ENCODE measurements at places on chromosomes 13 and 19.

- DNase-seq = no peak
Measured at GRCh38 chr13:42798118-42798517, 16.7 kb downstream of the FAM216B start.

DNA sequence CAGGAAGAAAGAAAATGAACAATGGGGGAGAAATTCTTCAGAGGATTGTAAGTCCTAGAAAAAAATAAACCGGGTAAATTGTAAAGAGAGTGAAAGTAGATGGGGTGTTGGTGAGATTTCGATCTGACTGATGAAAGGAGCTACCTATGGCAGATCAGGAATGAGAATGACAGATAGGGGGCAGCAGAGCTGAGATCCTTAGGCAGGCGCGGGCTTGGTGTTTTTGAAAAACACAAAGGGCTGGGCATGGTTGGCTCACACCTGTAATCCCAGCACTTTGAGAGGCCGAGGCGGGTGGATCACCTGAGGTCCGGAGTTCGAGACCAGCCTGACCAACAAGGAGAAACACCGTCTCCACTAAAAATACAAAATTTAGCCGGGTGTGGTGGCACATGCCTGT lies 1468.6 kb upstream of the SLC10A2 start:
- no peak for DNase-seq

GRCh38 chr19:43457809-43458208 lies 7.6 kb downstream of the LYPD3 start:
- no peak for DNase-seq

DNA sequence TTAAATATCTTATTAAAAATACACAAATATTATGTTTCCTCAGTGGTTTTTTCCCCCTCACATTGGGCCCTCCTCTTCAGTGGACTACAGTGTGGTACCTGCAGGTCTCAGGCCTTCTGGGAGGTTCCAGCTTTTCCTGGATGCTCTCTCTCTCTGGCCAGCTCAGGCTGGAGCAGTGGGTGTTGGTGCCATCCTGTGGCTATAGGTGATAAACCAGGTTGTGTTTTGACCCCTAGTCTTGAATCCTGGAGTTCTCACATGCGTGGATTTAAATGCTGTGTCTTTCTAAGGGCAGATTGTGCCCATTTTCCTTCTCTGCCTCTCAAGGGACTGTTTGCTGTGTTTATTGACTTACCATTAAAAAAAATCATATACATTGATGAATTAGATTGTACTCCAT lies 41.2 kb upstream of the ZNF527 start:
- DNase-seq = no peak

DNA sequence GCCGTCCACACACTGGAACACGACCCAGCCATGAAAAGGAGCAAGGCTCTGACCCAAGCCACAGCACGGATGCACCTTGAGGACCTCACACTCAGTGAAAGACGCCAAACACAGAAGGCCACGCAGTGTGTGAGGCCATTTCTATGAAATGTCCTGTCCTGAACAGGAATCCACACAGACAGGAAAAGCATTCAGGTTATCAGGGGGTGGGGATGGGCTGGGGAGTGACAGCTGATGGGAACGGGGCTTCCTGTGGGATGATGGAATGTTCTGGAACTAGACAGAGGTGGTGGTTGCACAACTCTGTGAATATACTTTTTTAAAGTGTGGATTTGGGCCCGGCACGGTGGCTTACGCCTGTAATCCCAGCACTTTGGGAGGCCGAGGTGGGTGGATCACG lies 30.6 kb downstream of the GPX4 start:
- no peak for DNase-seq

- DNase-seq = no peak
Measured at GRCh38 chr13:99228737-99229691, 28.4 kb downstream of the UBAC2 start.

DNA sequence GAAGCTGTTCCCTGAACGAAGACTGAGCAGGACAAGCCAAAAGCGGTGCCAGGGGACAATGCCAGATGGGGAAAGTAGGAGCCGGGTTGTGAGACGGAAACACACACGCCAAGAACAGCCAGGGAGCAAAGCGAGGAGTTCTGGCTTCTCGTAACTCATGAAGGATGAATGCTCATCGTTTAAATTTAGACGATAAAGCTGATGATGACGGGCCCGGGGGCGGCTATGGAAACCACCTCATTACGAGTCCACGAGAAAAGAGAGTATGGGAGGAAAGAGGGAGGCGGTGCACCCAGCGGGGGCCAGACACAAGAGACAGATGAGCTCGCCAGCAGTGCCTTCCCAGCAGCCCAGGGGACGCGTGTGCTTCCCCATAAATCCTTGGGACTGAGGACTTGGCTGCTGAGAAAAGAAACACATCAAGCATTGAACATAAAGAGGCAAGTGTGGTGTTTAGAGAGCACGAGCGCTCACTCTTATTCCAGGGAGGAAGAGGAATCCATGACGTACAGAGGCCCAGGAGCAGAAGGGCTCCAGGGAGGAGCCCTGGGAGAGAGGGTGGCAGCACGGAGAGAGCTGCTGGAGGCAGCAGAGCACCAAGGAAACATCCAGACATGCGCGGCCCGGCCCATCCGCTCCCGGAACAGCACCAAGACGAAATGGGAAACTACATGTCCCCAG lies 70.7 kb downstream of the EPS15L1 start:
- DNase-seq = peak; percentile 79

GRCh38 chr19:24173882-24174281 lies 86.9 kb downstream of the ZNF254 start:
- no peak for DNase-seq

GRCh38 chr13:22945321-22946226 lies 235.2 kb upstream of the SGCG start:
- DNase-seq = no peak

- DNase-seq = peak; percentile 85
Measured at GRCh38 chr19:52993342-52994178, 20.2 kb upstream of the ERVV-1 start.

GRCh38 chr13:46165485-46166223 lies 16.3 kb downstream of the LCP1 start:
- DNase-seq = no peak

DNA sequence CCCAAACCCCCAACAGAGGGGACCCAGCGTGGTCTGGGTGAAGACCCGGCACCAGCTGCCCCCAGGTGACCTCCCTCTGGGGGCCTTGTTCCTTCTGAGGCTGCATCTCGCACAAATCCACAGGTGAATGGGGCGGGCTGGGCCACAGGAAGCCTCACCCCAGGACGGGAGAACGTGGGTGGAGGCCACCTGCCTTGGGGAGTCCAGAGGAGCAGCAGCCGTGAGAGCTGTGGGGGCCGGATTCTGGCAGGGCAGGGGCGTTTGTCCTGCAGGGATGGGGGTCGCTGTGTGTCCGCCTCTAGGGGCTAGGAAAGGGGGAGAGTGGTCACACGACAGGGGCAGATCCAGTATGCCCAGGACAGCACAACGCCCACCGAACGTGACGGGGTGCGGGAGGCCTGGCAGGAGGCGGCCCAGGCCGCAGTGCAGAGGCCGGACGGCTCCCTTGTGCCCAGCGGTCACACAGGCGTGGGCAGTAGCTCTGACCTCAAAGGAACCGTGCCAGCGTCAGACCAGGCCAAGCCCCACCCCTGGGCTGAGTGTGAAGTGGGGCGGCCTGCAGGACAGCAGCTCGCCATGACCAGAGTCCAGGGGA lies 6.7 kb downstream of the POLR2E start:
- no peak for DNase-seq

GRCh38 chr19:17473041-17473440 lies 2.7 kb downstream of the SLC27A1 start:
- DNase-seq = no peak

DNA sequence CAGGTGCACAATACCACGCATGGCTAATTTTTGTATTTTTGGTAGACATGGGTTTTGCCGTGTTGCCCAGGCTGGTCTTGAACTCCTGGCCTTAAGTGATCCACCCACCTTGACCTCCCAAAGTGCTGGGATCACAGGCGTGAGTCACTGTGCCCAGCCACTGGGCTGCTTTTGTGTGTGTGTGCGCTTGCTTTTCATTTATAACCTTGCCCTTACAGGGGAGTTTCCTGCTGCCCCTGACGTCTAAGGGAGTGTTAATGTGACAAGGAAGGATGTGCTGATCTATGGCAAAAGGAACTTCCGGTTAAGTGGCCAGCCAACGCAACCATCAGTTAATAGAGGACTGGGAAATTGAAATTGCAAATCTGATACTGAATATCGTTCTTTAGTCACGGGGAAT lies 57.7 kb downstream of the ING1 start:
- DNase-seq = peak; percentile 31

GRCh38 chr13:37918116-37918714 lies 48.6 kb upstream of the TRPC4 start:
- no peak for DNase-seq

GRCh38 chr19:18795540-18795939 lies 4.4 kb upstream of the COMP start:
- DNase-seq = no peak

DNA sequence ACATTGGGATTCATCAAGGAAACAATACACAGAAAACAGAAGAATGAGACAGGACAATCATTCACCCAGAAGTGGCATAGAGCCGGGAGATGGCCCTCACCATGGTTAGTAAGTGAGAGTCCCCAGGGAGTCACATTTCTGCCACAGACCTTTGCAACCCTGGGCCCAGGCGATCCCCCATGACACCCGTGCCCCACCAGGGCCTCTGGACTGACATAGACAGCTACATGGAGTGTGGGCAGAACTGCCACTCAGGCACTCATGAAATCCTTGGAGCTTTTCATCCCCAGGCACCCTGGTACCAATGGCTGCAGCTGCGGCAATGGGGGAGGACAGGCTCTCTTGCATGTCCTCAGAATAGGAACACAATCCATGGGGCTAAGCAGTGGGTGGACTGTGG lies 174.5 kb upstream of the TRPC4 start:
- DNase-seq = no peak

GRCh38 chr13:88866195-88866594 lies 1195.0 kb downstream of the SLITRK5 start:
- DNase-seq = no peak

DNA sequence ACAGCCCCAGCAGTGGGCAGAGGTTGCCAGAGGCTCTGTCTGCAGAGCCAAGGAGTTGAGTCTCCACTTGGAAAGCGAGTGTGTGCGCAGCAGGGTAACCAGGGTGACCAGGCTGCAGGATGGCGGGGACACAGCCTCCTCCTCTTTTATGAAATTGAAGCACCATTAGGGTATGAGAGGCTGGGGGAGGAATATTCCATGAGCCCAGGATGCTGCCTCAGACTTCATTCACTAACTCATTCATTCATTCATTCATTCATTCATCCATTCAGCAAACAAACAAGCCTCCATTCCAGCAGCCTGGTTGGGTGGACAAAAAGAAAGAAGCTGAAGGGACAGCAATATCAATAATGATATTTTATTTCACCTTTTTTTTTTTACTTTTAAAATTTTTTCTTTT lies 6.6 kb upstream of the LMTK3 start:
- no peak for DNase-seq

DNA sequence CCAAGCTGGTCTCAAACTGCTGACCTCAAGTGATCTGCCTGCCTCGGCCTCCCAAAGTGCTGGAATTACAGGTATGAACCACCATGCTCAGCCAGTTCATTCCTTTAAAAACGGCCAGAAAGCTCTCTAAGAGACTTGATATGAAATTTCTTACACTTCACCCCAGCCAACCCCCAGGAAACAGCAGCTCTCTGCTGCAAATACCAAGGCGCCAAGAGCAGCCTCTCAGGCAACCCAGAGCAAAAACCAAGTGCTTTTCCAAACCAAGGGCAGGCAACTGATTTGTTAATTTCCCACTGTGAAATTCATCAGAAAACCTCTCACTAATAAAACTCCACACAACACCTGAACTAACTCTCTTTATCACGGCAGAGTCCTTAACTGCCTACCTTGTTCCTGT lies 44.9 kb downstream of the LATS2 start:
- DNase-seq = no peak

DNA sequence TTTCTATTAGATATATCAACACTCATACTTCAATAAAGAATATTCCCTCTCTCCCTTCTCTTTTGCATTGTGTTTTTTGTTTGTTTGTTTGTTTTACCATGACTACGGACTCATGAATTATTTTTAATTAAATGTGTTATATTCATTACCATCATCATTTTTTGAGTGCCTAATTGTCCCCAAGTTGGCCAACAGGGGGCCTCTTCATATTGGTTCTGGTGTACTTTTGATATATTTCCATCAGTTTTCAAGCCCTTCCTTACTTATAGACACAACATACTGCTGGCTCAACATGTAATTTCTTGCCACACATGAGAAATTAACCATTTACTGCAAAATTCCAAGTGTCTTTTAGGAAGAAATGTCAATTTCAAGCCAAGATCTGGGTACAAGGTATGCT lies 54.5 kb upstream of the GPC6 start:
- DNase-seq = no peak

GRCh38 chr13:98976941-98977340 lies 923 bp downstream of the DOCK9 start:
- DNase-seq = no peak

- DNase-seq = no peak
Measured at GRCh38 chr13:45788011-45788410, 63.5 kb downstream of the SIAH3 start.

- DNase-seq = no peak
Measured at GRCh38 chr13:59545007-59545406, 618.7 kb downstream of the DIAPH3 start.

- DNase-seq = no peak
Measured at GRCh38 chr19:7214324-7215089, 79.7 kb downstream of the INSR start.

DNA sequence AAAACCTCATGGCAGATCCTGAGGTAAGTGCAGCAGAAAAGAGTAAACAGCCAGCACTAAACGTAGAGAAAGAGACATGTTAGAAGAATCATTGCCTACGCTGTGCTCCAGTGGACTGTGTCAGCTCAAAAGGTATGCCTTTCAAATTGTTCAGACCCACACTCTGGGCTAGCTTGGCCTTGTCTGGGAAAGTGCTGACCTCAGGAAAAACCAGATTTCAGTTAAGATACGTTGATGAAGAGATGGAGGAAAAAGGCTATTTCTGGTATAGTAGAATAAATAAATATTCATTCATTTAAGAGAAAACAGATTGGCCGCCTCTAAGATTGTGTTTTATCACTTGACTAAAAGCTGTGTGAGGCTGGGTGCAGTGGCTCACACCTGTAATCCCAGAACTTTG lies 9.6 kb upstream of the SUCLA2 start:
- DNase-seq = no peak

DNA sequence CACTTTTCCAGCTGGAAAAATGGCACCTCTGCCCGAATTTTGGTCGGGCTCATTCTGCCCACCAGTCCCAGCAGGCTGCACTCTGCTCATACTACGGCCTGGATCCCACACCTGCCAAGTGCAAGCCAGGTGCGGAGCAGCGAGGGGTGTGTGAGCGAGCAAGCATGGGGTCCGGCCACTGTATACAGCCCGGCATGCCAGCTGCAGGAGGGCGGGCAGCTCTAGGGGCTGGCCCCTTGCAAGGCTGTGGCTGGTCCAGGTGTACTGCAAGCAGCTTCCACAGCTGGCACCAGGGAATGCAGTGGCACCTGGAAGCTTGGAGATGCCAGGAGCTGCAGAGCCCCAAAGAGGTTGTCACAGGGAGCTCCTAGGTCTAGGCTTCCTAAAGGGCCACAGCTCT lies 2.7 kb upstream of the INTS6 start:
- no peak for DNase-seq

- no peak for DNase-seq
Measured at GRCh38 chr13:48000559-48001113, 437 bp downstream of the SUCLA2 start.

GRCh38 chr19:4390567-4391305 lies 9.6 kb downstream of the SH3GL1 start:
- no peak for DNase-seq

- DNase-seq = no peak
Measured at GRCh38 chr19:8468761-8469373, 24.1 kb downstream of the HNRNPM start.

All from uterus (tissue), 4 donors.